Small intestine (tissue), 16 donors: ENCODE measurements at places on chromosomes 4 and X. TPM values are rescaled to one million over a fixed set of nuclear protein-coding genes. Genes with fewer than 3 reads are reported as not detected.

- H3K36me3 ChIP-seq = no peaks in the 10 kb centered on the region
- H3K27me3 ChIP-seq = no peaks in the 10 kb centered on the region
- no peak for DNase-seq
- H3K4me3 ChIP-seq = no peak overlapping the region
Measured at GRCh38 chr4:173937631-173938270, 345.7 kb downstream of the FBXO8 start.

DNA sequence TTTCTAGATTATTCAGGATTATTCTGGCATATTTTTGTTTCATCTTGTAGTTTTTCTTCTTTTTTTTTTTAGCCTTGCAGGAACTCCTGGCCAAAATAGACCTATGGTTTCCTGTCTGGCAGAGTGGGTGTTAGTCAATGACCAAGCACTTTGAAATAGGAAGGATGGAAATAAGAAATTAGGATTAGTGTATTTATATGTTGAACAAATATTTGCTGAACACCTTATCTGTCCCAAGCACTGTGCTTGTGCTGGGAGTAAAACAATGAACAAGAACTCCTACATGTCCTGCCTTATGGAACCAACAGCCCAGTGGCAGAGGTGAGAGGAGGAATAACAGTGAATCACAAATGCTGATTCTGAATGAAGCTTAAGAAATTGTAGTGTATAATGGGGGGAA is 4.5 kb downstream of the MMRN1 start:
- H3K4me3 ChIP-seq = no peak overlapping the region
- H3K27me3 ChIP-seq = no peaks in the 10 kb centered on the region
- no peak overlapping the region for H3K27ac ChIP-seq
- H3K36me3 ChIP-seq = no peaks in the 10 kb centered on the region
- DNase-seq = no peak

DNA sequence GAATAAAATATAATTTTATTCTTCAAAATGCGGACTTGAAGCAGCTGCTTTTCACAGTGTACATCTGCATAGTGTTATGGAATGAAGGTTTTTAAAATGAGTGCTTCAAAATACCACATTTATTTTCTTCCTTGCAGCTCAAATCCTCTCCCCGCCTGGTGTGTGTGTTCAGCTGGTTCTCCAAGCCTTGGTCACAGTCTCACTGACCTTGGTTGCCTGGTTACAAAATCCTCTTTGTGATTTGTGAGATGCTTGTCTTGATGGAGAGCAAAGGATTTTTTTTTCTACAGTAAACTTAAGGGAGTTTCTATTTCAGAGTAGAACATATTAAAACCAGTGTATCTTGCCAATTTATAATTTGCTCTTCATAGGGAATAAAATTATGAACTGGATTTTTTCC is 139.2 kb downstream of the PCDH18 start:
- H3K36me3 ChIP-seq = no peaks in the 10 kb centered on the region
- H3K27ac ChIP-seq = no peak overlapping the region
- no peaks in the 10 kb centered on the region for H3K4me1 ChIP-seq
- H3K27me3 ChIP-seq = no peaks in the 10 kb centered on the region

DNA sequence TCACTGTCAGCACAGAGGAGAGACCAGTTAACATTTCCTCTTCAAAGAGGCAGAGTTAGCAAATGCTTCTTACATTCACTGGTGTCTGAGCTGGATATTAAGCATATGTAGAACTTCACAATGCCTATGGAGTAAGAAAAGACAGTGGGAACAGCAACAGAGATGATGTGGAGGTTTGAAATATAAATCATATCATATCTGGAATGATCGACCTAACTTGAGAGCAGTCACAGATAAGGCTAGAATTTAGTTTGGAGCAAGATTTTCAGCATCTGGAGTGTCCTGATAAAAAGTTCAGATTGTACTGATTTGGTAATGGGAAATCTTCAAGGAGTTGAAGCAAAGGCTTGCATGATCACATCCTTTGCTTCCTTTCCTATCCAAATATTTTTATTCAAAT is 90.5 kb upstream of the ANKRD50 start:
- no peaks in the 10 kb centered on the region for H3K36me3 ChIP-seq
- H3K4me1 ChIP-seq = no peaks in the 10 kb centered on the region
- H3K27ac ChIP-seq = no peak overlapping the region
- DNase-seq = no peak
- no peaks in the 10 kb centered on the region for H3K27me3 ChIP-seq
- H3K4me3 ChIP-seq = no peak overlapping the region

The VGLL1 gene
- polyA plus RNA-seq = not detected
